ENCODE measurements at places on chromosomes 5 and 9. TPM values are rescaled to one million over a fixed set of nuclear protein-coding genes. Genes with fewer than 3 reads are reported as not detected.
A peak's percentile ranks its signal among the peaks of the same experiment; 100 is the strongest.

MELK gene
- total RNA-seq = 19.0 TPM

ADGRD2 gene
- total RNA-seq = not detected

B4GALT7 gene
- total RNA-seq = 30.7 TPM

- DNase-seq = no peak
Observed at GRCh38 chr5:40524677-40525076, 155.0 kb upstream of the PTGER4 start.

DNA sequence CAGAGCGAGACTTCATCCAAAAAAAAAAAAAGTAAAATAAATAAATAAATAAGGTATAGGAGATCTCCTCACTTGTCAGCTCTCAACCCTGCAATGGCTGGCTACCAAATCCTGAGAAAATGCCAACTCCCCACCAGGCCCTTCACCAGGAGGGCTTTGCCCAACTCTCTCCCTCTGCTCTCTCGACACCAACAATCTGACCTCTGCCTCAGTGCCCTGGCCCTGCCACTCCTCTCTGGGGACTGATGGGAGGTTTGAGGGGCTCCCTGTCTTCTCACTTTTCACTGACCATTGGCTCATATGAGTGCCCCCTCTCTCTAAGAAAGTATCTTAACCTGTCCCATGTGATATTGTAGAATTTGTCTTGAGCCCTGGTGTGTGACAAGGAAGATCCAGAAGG lies 52.6 kb upstream of the SH3PXD2B start:
- DNase-seq = no peak

- DNase-seq = no peak
Observed at GRCh38 chr5:139795074-139796001, at the start of gene PSD2. Gene PSD2, plus strand, starts transcription at chr5:139795808. Its CDS starts 13,633 bp downstream, at chr5:139809441.

DNA sequence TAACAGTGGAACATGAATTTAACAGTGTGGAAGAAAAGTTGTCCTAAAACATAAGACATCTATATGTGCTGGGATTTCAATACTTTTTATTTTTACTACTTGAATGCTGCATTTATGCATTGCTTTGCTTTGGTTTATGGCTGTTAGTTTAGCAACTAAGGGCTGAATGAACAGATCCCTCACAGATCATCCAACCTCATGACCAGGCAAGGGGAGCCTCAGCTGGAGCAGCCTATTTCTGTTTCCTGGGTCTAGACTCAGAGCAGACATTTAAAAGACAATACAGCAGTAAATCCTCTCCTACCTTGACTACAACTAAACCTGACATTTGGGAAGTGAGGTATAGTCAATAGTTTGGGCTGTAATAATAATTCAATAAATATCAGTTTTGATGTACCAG lies 163.3 kb downstream of the AUH start:
- peak; percentile 62 for DNase-seq

GRCh38 chr5:68233075-68233474 lies 17.5 kb downstream of the PIK3R1 start:
- no peak for DNase-seq

- DNase-seq = no peak
Observed at GRCh38 chr5:116964438-116964837, 389.8 kb upstream of the SEMA6A start.
